Cardiac fibroblast (primary cell): ENCODE measurements at places on chromosomes 6 and 20.
A peak's percentile ranks its signal among the peaks of the same experiment; 100 is the strongest.

- no peak for DNase-seq
These were observed 104.1 kb downstream of the TCP11 start for GRCh38 chr6:35036828-35037663.

DNA sequence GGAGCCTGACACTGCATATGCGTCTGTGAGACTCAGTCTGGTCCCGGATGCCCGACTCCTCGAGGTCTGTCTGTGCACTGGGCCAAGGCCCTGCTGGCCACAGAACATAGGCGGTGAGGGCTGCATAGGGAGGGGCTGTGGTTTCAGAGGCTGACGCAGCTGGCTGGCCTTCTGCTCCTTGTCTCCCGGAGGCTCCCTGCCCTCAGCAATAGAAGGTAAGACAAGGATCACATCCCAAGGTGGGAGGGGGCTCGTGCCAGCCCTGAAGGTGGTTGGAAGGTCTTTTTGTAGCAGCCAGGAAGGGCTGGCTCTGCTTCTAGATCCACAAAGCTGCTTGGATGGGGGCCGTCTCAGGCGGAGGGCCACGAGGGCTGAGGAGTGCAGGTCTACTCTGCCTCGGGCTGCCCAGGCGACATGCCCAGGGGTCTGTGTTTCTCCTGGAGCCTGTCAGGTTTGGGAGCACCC, 239.8 kb upstream of the SULF2 start:
- peak; percentile 21 for DNase-seq

DNA sequence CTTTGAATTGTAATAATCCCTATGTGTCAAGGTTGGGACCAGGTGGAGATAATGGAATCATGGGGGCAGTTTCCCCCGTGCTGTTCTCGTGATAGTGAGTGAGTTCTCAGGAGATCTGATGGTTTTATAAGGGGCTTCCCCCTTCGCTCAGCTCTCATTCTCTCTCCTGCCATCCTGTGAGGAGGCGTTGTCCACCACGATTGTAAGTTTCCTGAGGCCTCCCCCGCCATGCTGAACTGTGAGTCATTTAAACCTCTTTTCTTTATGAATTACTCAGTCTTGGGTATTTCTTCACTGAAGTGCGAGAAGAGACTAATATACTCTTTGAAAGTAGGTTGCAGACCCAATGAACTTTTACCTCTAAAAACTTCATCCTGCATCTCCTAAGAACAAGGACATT, 39.2 kb upstream of the KCNG1 start:
- peak; percentile 32 for DNase-seq

GRCh38 chr20:33026072-33026778, 5.2 kb upstream of the BPIFB6 start:
- DNase-seq, result no peak

DNA sequence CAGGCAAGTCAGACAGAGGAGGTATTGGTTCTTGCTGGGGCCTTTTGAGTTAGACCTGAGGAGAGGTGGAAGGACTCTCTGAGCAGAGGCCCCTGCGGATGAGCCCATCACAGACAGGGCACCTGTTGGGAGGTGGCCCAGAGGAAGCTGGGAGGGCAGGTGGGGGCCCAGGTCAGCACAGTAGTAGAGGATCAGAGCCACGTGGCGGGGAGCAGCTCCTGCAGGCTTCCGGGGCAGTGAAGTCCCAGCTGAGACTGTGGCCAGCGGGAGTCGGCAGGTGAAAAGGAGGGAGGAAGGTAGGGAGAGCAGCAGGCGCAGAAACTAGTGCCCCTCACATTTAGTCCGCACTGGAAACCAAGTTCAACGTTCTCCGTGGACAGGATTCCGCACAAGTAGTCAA, 61.8 kb downstream of the RSPH3 start:
- DNase-seq, result no peak

GRCh38 chr6:146905181-146905704, 299.0 kb upstream of the STXBP5 start:
- DNase-seq, result peak; percentile 74
